ENCODE measurements at places on chromosomes 7 and 10.

GRCh38 chr10:43121444-43121843 is 16.8 kb upstream of the CSGALNACT2 start:
- no peak for DNase-seq

- no peak for DNase-seq
Measured at GRCh38 chr7:48741545-48741944, 182.8 kb upstream of the CDC14C start.

DNA sequence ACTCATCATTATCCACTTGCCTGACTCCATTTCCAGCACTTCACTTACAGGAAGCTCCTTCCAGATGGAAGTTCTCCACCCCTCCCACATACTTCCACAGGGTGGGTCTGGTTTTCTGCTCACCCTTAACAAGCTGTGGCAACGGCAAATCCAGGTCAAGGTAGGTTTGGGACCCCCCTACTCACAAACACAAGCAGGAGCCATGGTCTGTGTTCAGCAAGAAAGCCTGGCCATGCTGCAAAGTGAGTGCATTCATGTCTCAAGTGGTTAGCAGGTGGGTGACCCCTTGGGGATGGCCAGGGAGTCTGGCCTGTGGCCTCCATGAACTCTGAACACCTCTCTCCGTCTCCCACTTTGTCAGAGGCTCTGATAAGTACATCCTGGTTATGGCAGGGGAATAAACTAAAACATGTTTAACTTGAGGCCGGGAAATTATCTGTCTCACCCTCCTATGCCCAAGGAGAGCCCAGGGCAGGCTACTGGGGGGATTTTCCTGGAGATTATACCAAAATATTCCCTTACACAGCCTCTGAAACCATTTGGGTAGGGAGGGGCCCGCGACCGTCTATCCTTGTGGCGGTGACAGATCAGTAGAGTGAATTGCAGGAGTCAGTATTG is 844 bp downstream of the XPNPEP1 start:
- no peak for DNase-seq

- no peak for DNase-seq
Measured at GRCh38 chr10:117938104-117938503, 108.6 kb downstream of the RAB11FIP2 start.

DNA sequence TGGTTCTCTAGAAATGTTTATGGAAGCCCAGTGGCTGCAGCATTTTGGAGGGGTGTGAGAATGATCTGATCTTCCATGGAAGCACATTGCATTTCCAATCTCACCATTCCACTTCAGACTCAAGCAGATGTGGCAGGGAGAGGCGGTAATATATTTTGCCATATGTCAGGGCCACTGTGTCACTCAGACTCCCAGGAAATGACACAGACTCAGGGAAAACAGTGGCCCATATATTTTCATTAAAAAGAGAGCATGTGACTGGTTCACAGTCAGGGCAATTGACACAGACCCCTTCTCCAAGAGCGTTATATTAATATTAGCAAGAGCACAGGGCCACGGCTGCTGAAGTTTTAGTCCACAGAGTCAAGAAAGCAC is 149.3 kb upstream of the NRP1 start:
- DNase-seq = no peak

DNA sequence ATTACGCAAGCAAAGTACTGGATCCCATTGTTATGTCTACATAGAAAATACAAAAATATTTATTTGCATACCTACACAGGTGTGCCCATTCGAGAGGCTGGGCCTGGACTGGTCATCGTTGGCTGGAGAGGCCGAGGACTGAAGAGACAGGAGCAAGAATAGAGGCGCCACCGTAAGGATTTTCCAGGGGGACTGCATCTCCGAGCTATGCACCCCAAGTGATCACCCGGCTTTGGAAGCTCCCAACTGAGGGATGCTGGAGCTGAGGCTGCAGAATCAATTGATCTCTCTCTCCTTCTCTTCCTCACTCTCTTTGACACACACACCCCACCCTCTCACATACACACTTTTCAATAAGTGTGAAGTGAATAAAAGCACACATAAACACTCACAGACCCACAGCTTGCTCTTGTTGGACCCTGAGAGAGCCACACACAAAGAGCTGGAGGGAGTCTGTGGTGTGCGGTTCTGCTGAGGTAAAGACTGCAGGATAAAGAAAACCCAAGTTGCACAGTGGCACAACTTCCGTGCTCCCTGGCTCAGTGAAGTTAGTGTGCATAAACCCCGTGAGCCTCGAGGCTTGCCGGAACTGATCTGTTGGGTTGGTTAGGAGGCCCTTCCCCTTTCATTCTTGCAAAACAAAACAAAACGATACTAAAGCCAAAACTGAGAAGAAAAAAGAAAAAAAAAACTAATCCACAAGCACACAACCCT is at the start of gene AOAH:
Gene AOAH (minus strand): TSS at position 544 of the 714 bp plus-strand sequence. CDS start 346 bp downstream, at position 198.
- no peak for DNase-seq

DNA sequence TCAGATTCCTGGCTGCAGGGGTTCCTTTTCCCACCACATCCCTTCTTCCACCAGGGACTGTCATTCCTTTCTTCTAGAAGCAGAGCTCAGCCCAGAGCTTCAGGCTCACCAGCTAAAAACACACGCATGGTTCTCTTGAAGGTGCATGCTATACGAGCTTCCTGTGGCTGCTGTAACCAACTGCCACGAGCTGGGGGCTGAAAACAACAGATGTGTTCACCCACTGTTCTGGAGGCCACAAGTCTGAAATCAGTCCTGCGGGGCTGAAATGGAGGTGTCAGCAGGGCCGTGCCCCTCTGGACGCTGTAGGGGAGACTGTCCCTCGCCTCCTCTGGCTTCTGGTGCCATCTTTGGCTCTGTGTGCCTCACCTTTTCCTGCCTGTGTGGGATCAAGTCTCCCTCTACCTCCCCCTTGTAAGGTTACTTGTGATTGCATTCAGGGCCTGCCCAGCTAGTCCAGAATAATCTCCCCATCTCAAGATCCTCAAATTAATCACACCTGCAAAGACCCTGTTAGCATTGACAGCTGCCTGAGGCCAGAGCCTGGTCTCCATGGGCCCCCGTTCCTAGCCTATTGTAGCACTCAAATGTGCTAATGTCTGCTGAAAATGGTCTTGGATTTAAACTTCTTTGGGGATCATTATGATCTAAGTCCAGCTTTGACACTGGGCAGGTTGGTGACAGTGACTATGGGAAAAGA is 13.7 kb downstream of the RAB19 start:
- no peak for DNase-seq

DNA sequence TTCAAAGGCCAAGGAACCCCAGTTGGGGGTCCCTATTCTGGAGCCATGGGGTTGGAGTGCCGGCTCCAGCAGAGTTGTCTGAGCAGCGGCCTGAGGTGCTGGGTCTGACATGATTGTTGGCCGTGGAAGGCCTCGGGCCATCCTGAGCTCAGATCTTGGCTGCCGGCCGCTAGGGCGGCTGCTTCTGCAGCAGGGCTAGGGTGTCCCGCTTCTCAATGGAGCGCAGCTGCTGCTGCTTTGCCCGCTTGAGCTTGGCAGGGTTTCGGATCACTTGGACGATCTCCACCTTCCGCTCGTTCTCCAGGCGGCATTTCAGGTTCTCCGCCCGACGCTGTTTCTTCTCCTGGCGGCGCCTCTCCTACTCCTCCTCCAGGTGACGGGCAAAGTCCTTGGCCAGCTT is 171.1 kb downstream of the HIBADH start:
- no peak for DNase-seq

- DNase-seq = no peak
Measured at GRCh38 chr7:106177300-106177690, 65.2 kb upstream of the SYPL1 start.

DNA sequence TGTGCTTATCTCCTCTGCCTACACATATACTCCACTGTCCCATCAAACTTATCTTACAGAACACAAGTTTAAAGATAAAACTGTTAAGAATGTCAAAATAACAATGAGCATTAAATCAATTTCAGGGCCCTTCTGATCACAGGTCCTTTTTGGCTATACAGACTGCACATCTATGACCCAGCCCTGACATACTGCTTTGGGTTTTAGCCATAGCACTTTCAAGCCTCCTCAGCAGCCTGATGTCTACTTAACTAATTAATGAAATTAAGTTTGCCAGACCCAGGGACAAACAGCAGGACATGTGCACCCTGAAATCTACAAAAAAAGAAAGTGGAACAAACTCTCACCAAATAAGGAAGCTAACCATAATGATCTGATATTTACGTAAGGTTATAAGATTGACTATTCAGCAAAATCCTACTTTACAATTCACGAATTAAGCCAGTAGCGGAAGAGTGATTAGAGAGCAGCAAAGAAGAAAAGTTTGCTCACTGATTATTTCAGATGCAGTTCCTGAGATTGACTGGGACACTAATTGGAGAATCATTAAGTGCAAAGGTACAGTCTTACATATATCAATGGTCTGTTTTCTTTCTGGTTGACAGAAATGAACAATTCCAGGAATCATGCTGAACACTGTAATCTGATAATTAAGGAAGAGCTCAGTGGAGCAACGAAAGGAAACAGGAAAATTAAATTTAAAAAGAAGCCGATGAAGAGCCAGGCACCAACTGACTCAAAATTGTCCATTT is 669.3 kb upstream of the LRRN3 start:
- DNase-seq = no peak

DNA sequence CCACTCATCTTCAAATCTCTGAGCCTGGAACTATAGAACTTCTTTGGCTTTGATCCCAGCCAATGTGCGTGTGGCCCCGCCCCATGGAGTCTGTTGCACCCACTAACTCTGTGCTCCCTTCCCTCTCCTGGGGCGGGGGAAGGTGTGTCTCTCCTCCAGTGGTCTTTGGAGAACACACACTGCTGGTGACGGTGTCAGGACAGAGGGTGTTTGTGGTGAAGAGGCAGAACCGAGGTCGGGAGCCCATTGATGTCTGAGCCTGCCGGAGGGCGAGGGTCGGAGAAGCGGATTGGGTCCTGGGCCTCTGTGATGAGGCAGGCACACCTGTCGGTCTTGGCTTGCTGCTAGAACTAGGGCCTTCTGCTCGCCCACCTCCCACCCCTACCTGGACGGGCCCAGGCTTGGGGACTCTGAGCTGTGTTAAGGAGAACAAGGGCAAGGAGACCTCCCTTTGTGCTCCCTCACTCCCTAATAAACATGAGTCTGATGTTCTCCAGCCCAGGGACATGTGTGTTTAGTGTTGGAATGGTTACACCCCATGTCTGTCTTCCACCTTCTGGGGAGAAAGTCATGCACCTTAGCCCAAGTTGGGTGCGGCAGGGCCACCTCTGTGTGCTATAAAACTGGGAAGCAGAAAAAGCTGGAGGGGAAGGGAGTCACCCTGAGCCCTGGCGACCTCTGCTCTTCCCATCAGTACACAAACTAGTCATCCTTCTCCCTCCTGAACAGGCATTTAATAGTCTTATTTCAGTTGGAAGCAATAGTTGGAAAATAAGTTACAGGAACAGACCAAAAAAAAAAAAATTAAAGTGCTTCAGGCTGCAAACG is 4.6 kb downstream of the TRAPPC14 start:
- no peak for DNase-seq

DNA sequence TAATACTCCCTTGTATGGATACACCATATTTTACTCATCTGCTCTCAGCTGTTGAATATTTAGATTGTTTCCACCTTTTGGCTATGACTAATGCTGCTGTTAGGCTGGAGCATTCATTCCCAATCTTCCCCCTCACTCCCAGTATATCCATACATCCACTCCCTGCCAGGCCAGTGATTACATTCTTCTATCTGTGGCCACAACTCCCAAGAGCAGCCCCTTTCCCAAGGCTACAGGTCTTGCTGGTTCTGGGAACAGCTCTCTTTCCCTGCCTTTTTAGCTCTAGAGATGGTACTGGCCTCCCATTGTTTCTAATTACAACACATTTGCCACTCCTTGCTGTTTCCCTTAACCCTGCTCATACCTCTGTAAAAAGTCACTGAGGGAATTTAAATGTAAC is 28.2 kb downstream of the SFR1 start:
- DNase-seq = no peak

- DNase-seq = peak; percentile 89
Measured at GRCh38 chr10:110501142-110501937, 3.6 kb downstream of the DUSP5 start.

DNA sequence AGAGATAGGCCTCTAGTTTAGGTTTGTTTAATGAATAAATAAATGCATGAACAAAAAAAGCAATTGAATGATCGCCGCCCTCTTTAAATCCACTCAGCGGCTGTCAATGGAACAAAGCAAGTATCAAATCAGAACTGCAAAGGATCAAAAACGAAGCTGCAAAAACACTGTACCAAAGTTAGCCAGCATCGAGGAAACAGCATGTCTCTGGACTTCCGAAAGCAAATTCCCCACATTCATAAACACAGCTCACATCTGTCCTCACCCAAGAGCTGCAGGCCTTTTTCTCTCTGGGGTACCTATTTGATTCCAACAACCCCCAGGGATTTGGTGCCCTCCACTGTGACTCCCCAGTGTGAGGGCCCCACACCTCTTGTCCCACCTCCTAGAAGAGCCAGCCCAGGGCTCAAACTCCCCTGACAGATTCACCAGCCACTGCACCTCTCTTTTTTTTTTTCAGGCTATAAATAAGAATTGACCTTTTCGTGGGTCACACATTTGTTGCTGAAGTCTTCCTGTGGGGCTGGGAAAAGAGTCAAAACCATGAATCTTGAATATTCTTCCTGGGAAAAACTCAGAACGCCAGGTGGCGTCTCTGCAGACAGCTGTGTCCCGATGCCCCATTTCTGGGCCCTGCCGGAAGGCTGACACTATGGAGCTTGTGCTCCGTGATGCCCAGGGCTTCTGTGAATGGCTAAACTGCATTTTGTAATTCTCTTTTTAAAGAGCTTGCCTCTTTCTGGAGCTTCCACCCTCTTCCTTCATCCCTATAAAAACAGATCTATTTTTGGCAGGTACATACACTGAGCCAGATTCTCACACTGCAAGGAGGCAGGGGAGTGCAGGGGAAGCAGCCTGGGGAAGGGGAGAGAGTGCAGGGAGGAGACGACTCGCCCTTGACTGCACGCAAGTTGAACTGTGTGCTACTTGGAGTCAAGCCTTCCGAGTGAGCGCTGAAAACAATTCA is 51.7 kb downstream of the HSPA12A start:
- no peak for DNase-seq

DNA sequence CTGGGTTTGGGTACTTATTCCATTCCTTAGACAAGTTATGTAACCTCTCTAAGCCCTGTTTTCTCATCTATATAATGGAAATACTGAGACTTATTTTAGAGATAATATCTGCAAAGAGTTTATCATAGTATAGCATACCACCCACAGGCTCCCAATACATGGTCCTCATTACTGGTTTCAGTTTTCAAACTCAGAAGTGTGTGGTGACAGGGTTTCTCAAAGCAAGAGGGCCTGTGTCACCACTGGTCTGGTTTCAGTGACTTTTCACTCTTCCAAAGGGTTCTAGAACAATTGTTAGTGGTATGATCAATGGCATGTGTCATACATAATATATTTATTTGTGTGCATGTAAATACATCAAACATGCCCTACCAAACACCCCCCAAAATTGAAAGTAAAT is 89.2 kb upstream of the BMPER start:
- no peak for DNase-seq

All from amniotic stem cell (primary cell).